Activated CD4-positive, alpha-beta T cell treated with anti-CD3 and anti-CD28 coated beads, Interleukin-2, amount 50 U/mL, for 4 hours (primary cell): ENCODE measurements at places on chromosomes 12 and 14.

GRCh38 chr12:8572507-8572906 is 31.8 kb upstream of the CLEC4E start:
- DNase-seq, result no peak

GRCh38 chr12:46686267-46686942 is 139.4 kb downstream of the SLC38A4 start:
- DNase-seq, result no peak

GRCh38 chr12:51906430-51907082 is 748 bp upstream of the ACVRL1 start:
- DNase-seq, result no peak

DNA sequence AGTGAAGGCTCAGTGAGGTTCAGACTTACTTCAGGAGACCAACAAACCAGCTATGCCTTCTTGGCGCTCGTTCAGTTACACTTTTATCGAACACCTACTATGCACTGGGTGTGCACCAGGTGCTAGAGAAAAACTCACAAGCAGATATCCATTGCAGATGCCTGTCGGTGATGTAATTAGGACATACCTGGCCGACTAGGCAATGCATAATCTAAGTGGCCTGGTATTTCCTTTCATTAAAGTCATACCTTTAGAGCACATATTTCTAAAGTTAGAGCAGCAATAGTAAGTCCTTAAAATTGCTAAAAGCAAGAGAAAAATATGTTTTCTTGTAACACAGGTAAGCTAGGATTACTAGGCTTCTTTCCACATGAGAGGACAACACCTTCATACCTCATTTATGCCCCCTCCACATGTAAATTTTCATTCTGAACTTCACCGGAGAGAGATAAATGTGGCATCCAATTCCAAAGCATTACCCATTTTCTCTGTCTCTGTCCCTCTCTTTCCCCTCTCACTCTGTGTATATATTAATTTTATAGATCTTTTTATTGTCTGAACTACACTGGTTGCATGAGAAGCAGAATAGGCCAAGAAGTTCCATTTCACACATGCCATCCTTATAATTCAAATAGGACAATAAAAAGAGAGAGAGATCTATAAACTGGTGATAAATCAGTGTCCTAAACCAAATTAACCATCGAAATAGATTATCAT is 242.2 kb downstream of the SPTSSA start:
- DNase-seq, result no peak

DNA sequence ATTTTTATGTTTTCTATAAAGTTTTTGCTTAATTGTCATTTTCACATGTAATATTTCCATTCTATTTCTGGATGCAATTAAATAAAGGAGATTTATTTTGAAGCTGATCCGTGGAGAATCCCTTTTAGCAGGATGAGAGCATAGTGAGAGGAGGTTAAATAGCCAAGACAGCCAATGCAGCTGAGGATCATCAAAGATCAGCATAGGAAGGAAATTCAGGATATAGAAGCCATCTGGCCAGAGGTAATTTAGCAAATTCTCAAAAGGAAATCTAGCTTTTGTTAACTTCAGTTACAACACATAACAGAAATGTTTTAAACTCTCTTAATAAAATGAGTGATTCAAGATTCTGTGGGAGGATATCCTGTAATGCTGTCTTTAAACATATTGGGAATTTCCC is 122.8 kb upstream of the PDE3A start:
- DNase-seq, result no peak

DNA sequence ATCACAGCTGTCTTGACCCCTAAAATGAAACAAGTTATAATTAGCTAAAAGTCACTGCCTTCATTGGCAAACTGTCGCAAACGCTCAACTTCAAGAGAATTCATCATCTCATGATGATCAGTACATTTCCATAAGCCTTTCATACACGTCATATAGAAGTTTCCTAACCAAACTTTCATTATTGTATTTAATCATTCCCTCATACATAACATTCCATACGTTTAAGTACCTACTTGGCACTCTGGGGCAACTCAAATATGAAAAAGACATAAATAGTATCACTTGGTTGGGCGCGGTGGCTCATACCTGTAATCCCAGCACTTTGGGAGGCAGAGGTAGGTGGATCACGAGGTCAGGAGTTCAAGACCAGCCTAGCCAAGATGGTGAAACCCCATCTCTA is 12.4 kb upstream of the PPP2R5E start:
- no peak for DNase-seq

GRCh38 chr12:92991134-92991533 is 62.0 kb upstream of the EEA1 start:
- DNase-seq, result no peak

- no peak for DNase-seq
Observed at GRCh38 chr14:26403760-26404159, 194.1 kb downstream of the NOVA1 start.

DNA sequence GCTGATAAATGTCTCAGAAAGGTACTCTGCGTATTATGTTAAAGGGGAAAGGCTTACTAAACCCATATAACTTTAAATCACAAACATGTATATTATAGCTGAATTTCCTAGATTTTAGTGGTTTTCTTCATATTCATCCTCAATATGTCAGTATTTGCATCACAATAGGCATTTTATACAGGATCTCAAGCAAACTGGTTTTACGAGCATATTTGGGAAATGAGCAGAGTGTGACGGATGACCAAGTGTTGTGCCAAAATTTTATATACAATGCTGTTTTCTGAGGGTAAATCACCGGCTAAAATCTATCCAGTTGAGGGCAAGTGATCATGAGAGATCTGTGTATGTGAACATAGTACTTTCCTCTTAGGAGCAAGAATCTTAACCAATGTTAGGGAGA is 8.4 kb downstream of the CPM start:
- DNase-seq, result no peak

GRCh38 chr14:79009286-79009685 is 839.1 kb downstream of the NRXN3 start:
- DNase-seq, result no peak

DNA sequence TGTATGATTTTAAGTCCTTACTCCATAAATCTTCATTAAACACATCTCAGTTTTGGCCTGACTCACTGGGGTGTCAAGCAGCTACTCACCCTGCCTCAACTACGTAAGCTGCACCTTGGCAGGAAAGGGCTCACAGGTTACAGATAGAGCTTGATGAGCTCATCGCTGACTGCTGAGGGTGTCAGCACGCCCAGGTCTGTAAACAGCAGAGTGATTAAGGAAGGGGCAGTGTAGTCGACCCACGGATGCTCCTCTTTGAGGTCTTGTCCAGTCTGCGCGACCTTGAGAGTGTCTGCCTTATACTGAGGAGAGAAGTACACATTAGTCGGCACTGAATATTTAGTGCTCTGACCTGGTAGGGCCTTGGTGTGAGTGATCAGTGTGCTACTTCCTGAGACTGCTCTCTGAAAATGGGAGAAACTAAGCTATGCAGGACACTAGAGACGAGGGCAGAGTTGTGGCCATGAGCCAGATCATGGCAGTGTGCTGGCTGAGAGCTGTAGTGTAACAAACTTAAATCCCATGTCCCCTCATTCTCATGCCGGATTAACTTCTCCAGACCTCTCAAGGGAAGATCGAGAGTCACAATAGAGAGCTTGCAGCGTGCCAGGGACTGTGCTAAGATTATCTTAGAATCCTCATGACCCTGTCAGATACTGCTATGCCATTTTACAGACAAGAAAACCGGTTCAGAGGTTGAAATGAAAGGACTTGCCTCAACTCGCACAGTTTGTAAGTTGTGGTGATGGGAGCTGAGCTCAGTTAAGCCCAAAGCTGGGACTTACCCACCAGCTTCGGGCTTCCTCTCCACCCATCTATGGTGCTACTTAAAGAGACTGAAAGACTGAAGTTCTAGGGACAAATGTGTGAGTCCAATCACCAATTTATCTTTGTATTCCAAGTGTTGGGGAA is 11.6 kb downstream of the EIF2B1 start:
- DNase-seq, result no peak
